ENCODE measurements at places on chromosomes 5 and 9.

GRCh38 chr9:5671711-5672353 is 42.9 kb downstream of the RIC1 start:
- DNase-seq, result no peak

GRCh38 chr5:175354964-175355363 is 89.0 kb downstream of the DRD1 start:
- DNase-seq, result no peak

DNA sequence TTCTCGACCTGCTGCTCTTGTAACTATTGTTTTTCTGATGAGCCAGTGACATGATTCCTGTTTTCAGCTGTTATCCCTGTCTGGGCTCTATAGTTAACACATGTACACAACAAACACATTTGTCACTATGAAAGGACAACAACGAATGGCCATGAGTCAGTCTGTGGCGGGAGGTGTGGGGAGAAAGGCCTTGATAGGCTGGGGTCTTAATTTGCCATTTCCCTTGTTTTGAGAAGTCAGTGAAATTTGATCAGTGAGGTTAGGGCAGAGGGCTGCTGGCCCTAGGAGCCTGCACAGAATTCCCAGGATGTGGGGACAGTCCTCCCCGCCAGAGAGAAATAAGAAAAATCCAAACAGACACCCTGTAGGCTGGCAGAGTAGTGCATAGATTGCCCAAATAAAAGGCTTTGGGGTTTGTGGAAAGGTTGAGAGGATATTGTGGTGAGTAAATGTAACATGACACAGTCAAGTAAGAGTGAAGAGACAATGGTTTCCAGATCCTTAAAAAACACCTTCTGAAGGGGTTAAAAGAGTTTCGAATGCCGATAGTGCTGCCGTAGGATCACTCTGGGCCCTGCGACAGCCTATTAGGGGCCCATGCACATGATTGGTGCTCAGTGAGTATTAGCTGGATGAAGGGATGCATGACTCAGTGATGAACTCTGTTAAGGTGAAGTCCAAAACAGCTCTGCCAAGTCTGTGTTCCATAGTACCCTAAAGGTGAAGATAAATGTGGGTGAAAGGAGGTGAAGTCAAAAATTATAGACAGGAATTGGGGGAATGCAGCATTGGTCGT is 110.9 kb upstream of the PRRC1 start:
- DNase-seq, result no peak

GRCh38 chr5:77669677-77670076 is 31.2 kb upstream of the OTP start:
- DNase-seq, result no peak

DNA sequence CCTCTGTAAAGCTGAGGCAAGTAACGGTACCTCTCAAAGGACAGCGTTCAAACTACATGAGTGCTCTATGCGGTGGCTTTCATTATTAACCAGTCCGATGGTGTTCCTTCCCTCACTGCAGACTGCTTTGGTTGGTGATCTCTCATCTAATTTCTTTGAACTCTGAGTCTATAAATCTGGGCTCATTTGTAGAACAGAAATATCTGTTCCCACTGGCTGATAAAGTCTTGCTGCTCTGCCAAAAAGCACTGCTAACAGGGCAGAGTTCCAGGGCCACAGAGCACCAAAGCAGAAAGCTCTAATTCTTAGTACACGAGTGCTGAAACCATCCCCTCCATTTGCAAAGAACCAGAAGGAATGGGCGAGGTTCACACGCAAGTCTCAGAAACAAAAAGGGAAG is 81.9 kb downstream of the MED27 start:
- no peak for DNase-seq

DNA sequence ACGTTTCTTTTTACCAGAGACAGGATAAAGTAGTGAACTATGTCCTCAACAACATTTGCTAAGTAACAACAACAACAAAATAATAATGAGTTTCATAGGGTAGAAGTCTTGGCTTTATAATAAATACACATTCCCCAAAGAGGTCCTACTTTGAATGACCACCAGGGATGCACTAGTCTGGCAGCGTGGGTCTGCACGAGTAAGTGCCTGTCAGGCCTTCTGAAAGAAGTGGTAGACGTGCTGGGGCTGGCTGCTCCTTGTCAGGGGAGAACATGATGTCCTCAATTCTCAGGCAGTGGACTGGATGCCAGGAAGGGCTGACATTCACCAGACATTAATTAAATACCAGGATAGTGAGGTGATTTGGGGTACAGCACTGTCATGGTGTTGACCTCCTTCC is 331.1 kb downstream of the TMEM38B start:
- DNase-seq, result no peak

GRCh38 chr5:72147569-72147968 is 40.3 kb downstream of the MAP1B start:
- no peak for DNase-seq

DNA sequence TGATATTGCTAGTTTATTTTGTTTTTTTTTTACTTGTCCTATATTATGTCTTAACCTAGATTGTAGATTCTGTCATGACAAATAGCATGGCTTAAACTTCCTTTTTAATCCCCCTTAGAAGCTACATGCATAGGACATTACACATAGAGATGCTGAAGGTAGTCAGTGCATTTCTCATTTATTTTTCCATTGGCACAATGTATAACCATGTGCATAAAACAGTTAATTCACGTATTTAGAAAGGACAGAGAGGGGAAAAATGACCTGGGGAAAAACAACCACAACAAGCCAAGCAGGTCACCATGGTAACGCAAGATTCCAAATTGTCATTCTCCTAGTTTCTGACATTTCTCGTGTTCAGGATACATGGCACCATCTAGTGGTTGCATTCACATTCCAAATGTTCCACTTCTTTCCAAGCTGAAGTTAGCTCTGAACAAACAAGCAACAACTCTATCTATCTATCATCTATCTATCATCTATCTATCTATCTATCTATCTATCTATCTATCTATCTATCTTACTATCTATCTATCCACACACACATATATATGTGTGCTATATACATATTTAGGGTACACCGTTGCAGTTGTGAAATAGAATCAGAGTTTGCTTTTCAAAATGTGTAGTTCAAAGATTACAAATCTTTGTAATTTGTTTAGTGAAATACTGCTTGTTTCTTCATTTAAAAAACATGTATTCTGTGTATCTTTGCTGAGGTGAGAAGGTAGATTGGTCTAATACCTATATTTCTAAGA is 487.2 kb upstream of the ST8SIA4 start:
- DNase-seq, result peak; percentile 64

DNA sequence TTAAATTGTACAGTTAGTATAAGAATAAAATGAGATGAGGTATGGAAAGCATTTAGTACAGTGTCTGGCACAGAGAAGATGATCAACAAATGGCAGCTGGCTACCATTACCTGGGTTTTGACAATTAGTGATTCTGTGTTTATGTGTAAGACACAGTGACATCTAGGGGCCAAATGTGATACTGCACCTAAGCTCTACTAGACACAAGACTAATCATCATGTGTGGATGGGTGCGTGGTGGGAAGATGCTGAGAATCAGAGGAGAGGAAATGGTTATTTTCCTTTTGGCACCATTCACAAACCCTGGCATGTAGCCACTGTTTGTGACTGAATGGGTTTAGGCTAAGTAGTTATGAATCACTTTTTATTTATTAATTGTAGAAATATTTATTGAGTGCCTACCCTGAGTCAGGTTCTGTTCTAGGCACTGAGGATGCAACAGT is 109.8 kb upstream of the TBC1D2 start:
- DNase-seq, result no peak

DNA sequence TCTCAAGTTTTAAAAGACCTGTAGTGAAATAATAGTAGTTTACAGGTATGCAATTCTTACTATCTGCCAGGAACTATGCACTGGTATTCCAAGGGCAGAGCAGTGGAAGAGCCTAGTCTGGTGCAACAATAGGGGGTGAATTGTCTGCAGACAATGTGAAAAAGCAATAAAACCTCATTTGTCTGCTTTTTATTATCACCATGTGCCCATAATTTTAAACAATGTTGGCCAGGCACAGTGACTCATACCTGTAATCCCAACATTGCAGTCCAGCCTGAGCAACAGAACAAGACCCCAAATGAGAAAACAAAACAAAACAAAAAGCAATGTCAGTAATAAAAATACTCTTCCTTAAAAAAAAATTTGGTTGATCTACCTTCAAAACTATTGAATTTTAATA is 12.2 kb upstream of the SLC44A1 start:
- DNase-seq, result no peak

DNA sequence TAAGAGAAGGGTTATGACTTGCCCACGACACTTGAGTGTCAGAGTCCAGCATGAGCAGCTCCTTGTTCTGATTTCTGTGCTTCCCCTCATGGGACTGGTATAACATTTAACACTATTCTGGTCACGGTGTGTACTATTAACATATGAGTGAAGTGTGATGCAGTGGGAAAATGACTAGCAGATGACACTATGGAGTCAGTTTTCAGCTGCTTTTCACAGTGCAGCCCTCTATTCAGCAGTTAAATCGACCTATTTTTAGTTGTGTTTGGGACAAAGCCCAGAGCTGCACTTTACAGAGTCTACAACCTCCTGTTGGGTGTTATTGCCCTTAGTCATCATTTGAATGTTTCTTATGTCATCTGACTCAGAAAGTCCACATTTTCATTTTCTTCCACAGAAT is 59.1 kb downstream of the CHSY3 start:
- no peak for DNase-seq

DNA sequence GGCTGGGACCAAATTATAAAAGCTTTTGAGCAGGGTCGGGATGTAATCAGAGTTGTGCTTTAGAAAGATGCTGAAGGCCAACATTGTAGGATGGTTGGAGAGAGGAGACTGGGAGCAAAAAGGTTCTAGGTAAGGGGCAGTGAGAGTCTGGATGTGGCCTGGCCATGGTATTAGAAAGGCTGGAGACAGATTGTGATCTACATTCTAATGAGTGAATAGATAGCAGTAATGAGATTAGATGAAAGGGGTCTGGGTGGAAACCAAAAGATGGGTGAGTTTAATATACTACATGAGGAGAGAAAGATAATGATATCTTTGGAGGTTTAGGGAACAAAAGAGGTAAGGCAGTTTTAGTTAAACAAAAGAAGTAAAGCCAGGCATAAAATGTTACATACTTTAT is 88.8 kb upstream of the SH3GL2 start:
- DNase-seq, result no peak

DNA sequence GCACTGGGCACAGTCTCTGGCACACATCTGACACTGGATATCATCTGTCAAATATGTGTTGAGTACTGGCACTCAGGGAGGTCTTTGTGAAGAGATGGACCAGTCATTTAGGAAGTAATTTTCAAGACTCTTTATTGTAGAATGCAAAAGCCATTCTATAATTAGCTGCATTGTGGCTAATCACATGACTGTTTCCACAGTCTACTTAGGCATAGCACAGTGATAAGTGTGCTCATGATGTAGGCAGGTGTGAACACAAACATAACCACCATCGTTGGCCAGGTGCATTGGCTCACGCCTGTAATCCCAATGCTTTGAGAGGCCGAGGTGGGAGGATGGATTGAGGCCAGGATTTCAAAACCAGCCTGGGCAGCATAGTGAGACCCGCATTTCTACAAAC is 62.2 kb downstream of the CFAP77 start:
- DNase-seq, result no peak
